H54 (cell line): ENCODE measurements at places on chromosomes 7 and 10.

DNA sequence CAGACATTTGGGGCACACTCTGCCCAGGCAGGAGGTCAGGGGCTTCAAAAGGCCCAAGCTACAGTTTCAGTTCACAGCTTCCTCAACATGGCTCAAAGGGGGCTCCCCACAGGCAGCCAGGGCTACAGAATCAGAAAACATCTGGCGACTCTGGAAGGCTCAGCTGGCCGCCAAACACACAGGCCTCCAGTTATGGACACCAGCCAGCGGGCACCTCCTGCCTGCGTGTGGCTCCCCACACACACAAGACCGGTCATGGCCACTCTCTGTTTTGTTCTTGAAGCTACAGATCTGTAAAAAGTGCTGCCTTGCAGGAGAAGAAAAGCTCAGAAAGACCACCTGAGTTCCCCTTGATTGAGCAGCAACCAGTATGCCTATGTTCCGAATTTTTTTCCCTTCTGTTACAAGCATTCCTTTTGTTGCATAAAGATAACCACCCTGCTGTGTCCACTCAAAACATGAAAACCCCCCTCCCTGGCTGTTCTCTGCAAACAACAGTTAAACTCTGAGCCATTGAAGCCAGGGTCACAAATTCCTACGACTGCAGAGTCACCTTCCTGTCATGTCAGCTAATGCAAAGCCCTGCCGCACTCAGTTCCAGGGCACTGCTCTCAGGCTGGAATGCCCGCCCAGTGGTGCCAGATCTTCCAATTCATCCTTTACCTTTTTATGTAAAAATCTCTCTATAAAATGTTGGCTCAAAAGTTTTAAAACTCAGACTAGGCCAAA is 33.6 kb downstream of the VSTM4 start:
- DNase-seq: no peak

GRCh38 chr7:100893910-100894721 is 1.6 kb downstream of the ACHE start:
- no peak for DNase-seq

DNA sequence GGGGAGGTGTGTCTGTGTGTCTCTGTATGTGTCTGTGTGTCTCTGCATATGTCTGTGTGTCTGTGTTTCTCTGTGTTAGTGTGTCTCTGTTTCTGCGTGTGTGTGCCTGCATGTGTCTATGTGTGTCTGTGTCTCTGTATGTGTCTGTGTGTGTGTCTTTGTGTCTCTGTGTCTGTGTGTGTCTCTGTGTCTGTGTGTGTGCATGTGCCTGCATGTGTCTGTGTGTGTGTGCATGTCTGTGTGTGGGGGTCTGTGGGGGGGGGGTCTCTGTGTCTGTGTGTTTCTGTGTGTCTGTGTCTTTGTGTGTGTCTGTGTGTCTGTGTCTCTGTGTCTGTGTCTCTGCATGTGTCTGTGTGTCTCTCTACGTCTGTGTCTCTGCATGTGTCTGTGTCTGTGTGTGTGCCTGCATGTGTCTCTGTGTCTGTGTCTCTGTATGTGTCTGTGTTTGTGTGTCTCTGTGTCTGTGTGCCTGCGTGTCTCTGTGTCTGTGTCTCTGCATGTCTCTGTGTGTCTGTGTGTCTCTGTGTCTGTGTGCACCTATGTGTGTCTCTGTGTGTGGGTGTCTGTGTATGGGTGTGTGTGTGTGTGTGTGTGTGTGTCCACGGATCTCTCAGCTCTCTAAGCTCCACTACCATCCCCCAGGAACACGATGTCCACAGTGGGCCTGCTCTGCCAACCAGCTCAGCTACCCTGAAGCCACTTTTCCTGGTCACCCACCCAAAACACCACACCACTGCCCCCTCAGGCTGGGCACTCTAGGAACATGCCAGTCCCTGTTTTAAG is 41.7 kb downstream of the RASGEF1A start:
- DNase-seq: no peak

GRCh38 chr7:87159538-87159937 is 7.3 kb downstream of the DMTF1 start:
- DNase-seq: no peak

DNA sequence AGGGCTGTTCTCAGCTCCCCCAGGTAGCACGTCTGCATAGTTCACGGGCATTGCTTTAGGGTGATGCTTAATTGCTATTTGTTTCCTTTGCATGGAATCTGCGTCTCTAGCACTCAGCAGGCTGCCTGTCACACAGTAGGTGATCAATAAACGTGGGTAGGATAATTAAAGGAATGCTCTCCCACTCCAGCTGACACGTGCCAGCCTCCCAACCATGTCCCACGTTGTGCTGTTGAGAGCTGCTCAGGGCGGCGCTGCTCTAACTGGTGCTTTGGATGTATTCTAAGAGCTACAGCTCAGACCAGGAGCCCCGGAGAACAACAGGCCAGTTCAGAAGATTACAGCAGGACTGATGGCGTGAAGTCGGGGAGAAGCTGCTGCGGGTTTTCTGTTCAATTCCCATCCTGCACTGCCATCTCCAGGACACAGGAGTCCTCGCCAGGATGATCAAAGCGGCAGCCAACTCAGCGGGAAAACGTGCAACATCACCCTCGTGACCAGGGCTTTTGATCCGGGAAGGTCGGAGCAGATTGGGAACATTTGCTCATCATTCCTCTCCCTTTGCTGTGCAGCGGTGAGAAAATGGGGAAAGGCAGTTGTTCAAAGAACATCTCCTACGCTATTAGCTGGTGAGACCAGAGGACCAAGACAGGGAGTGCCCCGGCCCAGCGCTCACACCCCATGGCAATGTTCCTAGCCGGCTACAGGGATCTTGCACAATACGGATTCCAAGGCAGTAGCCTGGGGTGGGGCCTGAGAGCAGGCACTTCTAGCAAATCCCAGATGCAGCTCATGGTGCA is 50.5 kb upstream of the FOXK1 start:
- peak; percentile 96 for DNase-seq

DNA sequence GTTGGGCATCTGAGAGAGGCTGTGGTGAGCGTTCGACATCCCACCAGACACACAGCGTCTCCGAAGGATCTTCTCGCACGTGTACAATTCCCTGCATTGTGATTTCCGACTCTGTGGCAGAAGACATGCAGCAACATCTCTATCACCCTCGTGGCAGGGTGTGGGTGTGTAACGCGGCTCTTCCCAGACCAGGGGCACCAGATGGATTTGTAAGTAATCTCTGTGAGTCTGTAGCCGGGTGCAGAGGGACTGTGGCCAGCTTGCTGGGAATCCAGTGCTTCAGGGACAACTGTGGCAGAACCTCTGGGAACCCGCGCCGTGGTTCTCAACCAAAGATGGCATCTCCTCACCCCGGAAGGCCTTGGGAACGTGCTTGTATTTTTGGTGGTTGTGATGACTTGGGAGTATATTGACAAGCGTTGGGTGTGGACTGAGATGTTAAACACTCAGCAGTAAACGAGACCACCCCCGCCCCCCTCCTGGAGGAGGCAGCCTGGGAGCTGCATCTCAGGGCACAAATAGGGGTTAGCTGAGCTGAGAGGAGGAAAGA is 21.2 kb downstream of the FOXL3 start:
- DNase-seq: no peak

DNA sequence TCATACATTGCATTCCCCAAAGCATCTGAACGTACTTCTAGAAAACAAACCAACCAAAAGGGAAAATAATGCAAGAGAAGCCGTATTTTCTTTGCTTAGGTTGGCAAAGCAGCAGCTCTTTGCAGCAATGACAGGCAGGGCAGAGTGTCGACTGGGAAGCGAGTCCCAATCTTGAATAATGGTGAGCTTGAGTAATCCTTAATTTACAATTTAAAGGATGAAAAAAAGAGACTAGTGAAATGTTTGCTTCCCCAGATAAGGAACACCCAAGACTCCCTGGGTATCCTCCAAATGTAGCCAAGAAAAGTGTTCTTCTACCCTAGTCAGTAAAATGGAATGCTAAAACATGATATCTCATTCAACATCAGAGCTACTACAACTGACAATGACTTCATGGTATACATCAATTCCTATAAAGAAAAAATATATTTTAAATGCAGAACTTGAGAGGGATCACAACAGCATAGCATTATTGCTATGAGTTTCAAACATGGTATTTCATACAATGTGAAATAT is 32.0 kb downstream of the GPAM start:
- no peak for DNase-seq

- DNase-seq: no peak
Measured at GRCh38 chr10:129005804-129006203, 461.2 kb upstream of the MGMT start.

DNA sequence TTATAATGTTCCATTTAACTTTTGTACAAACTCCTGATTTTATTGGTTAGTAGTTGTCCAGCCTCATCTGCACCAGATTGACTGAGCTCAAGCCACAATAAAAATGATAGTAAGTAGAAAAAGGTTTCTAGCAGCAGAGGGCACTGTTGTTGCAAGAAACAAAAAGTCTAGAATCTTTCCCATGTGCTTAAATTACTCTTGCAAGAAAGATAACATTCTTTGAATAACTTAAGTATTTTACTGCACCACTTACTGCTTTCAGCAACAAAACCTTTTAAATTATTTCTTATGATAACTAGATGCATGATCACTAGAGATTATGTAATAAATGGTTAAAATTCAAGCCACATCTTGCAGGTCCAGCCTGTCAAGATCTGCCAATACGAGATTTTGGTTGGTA is 27.0 kb downstream of the LMOD2 start:
- no peak for DNase-seq

DNA sequence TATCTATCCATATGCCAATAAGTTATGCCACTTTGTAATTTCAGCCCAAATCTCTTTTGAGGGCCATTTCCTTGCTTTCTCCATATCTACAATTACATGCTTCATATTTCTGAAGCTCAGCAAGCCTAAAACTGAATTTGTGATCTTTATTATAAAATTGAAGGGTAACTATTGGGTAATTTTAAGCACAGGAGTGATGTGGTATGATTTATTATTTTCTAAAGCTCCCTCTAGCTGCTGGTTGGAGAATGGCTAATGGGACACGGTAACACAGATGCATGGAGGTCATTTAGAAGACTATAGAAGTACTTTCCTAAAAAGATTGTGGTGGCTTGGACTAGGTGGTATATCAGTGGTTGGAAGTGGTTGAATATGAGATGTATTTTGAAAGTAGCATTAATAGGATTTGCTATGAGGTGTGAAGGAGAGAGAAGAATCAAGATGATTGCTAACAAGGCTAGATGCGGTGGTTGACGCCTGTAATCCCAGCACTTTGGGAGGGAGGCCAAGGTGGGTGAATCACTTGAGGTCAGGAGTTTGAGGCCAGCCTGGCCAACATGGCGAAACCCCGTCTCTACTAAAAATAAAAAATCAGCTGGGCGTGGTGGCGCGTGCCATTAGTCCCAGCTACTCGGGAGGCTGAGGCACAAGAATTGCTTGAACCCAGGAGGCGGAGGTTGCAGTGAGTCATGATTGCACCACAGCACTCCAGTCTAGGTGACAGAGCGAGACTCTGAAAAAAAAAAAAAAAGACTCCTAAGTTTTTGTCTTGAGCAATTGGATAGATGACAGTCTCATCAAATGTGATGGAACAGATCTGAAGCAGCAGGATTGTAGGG is 13.9 kb downstream of the KLHDC10 start:
- DNase-seq: no peak

GRCh38 chr10:1358860-1359625 is 302.9 kb downstream of the WDR37 start:
- no peak for DNase-seq

- DNase-seq: no peak
Measured at GRCh38 chr10:96285331-96285752, 14.0 kb upstream of the BLNK start.

GRCh38 chr7:130114776-130115175 is 44.4 kb downstream of the KLHDC10 start:
- no peak for DNase-seq

DNA sequence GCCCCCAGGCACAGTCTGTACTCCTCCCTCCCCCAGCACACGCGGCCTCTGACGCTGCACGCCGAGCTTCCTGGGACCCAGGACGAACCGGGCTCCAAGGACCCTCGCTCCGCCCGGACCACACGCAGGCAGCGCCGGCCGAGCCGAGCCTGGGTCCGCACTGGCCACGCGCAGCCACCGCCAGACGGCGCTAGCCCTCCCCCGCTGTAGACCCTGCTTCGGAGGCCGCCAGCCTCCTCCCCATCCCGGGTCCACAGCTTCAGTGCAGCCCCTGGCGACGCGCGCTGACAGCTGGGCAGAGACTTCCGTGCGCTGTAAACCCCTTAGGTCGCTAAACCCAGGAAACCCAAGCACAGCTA is 936 bp upstream of the TCERG1L start:
- DNase-seq: no peak

- DNase-seq: no peak
Measured at GRCh38 chr7:81873559-81873958, 103.7 kb upstream of the HGF start.

GRCh38 chr10:17561111-17561510 is 56.1 kb downstream of the HACD1 start:
- DNase-seq: no peak

DNA sequence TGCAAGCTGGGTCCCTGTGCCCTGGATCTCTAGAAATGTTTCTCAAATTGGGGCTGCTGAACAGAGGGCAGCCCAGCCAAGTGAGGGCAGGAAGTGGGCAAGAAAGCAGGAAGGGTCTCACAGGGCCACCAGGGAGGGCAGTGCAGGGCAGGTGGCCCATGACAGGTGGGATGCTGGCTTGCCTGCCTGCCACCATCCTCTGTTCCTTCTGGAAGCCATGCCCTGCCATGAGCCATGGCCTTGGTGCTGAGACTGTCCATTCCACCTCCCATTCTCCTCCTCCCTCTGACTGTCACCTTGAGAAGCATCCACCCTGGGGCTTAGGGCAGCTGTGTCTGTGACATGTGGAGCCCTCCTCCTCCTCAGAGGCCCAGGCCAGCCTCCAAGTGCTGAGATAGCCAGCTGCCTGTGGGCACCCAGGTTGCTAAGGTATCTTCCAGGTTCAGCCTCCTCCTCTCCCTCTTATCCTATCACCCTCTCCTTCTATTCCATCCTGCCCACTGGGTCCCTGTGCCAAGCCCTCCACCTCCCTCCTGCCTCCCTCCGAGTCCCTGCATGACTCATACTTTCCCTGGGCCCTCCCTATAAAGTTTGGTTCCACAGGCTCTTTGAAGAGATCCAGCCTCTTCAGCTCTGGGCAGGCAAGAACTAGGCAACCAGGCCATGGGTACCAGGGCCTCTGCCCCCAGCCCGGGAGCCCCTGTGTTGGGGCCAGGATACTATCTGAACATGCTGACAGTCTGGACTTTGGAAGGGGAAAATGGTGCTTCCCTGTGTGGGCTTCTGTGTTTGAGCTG is 1.3 kb downstream of the VSIR start:
- peak; percentile 87 for DNase-seq
